ENCODE measurements at places on chromosomes 5 and 9. TPM values are rescaled to one million over a fixed set of nuclear protein-coding genes. Genes with fewer than 3 reads are reported as not detected.

Gene RANBP3L
- total RNA-seq: not detected

Gene WNT8A
- total RNA-seq: not detected

Gene ANKRD18A
- total RNA-seq: 0.75 TPM

Gene C9orf50
- total RNA-seq: 0.09 TPM

Gene C5orf58
- not detected for total RNA-seq

Gene UBAC1
- 39.7 TPM for total RNA-seq

Gene TPPP
- 0.19 TPM for total RNA-seq

Gene ABCA1
- total RNA-seq: 15.3 TPM

Gene MRPL22
- 31.5 TPM for total RNA-seq

Gene TRIM7
- total RNA-seq: 12.8 TPM

Gene MSMP
- total RNA-seq: 6.5 TPM

Gene PCDHB15
- 0.90 TPM for total RNA-seq

Gene ADAMTSL1
- 21.6 TPM for total RNA-seq

Gene TMEM215
- total RNA-seq: not detected

Gene CARTPT
- not detected for total RNA-seq

Gene PLAC8L1
- 0.38 TPM for total RNA-seq

Gene MOB3B
- total RNA-seq: under 0.01 TPM

Gene SLC28A3
- 1.2 TPM for total RNA-seq

Gene FLT4
- total RNA-seq: 10.6 TPM

Gene AFAP1L1
- total RNA-seq: 118 TPM

Gene RMRP
- total RNA-seq: 34,663 TPM

Gene WDR38
- not detected for total RNA-seq

Gene DCP2
- total RNA-seq: 33.9 TPM

Gene PHF24
- not detected for total RNA-seq

Gene PRUNE2
- total RNA-seq: 20.7 TPM

Gene ATOSB
- 26.4 TPM for total RNA-seq

Gene SHISAL2B
- total RNA-seq: not detected

Gene GABRA1
- not detected for total RNA-seq

Gene FAM163B
- not detected for total RNA-seq

Gene MBLAC2
- total RNA-seq: 4.4 TPM

Gene CCNO
- total RNA-seq: 0.09 TPM

Gene TMC1
- 2.1 TPM for total RNA-seq

Gene TXNDC8
- total RNA-seq: not detected

Gene SLC36A2
- total RNA-seq: not detected

Gene TRIP13
- total RNA-seq: 34.1 TPM

Gene PCDHGA8
- 1.3 TPM for total RNA-seq

Gene OBP2B
- not detected for total RNA-seq

Data from endothelial cell of coronary artery (primary cell).